ENCODE measurements at places on chromosomes 13 and 19.

- no peak for DNase-seq
Measured at GRCh38 chr19:54480051-54480450, 7.0 kb upstream of the CDC42EP5 start.

DNA sequence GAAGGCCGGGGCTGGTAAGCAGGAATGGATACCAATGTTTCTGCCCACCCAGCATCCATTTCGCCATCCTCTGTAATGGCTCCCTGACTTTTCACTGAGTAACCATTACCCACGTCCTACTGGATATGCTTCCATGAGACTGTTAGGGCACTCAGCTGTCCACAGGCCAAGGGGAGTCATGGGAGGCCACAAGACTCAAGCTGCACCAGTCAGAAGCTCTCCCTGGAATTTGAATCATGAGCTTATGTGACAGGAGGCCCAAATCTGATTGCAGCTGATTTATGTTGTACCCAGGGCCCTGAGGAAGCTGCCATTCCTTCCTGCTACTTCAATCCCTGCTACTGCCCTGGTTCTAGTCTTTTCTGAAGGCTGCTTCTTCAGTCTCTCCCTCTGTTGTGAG is 28.3 kb downstream of the DEDD2 start:
- no peak for DNase-seq

- no peak for DNase-seq
Measured at GRCh38 chr13:21016487-21016886, 44.9 kb downstream of the LATS2 start.

DNA sequence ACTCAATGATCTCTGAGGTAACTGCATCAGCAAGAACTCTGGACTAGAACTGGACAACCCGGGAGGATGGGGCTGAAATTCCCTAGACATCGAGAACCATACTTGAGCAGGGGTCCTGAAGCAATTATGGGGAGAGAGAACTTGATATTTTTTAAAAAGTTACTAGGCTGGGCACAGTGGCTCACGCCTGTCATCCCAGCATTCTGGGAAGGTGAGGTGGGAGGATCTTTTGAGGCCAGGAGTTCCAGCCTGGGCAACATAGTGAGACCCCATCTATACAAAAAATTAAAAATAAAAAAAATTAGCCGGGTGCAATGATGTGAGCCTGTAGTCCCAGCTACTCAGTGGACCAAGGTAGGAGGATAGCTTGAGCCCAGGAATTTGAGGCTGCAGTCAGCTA is 2.3 kb upstream of the DNAJB1 start:
- DNase-seq = no peak

DNA sequence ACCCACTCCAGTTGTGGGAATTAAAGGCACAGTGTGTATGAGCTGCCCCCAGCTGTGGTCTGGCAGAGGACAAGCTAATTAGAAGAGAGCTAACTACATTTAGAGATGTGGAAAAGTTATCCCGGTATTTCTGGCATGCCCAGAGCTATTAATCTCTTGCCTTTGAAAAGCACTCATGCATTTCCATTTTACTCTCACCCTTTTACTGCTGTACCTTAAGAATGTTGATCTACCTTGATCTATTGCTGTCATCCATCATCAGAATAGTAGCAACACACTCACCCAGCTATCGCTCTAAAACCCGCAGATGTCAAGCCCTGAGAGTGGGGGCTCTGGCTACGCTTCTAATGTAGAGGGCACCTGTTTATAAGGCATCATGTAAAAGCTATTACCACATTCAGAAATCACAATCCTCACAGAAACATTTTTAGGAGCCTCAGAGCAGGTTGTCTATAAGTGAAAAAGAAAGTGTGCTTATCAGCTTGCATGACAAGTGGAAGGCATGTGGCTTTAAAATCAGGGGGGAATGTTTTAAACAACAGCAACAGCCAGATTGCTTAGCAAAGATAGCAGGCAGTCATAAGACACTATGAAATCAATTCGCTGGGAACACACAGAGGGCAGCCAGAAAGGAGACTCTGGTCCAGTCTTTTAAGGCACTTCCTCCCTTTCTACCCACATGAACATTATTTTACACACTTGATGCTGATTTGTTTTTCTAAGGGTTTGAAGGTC is 224.2 kb upstream of the IRS2 start:
- DNase-seq = peak; percentile 62

DNA sequence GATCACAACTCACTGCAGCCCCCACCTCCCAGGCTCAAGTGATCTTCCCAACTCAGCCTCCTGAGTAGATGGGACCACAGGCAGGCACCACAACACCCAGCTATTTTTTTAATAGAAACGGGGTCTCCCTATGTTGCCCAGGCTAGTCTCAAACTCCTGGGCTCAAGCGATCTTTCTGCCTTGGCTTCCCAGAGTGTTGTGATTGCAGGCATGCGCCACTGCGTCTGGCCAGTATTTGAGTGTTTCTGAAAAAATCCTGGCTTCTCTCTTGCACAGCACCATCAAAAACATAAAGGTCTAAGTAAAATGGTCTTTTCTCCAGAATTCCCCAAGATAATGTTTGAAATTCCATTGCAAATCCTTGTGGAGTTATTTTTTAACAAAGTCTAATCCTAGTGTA is 47.8 kb downstream of the ELF1 start:
- DNase-seq = no peak

- DNase-seq = peak; percentile 86
Measured at GRCh38 chr19:10027158-10027997, 14.1 kb downstream of the RDH8 start.

GRCh38 chr19:38686530-38686888 is 39.1 kb downstream of the ACTN4 start:
- no peak for DNase-seq

DNA sequence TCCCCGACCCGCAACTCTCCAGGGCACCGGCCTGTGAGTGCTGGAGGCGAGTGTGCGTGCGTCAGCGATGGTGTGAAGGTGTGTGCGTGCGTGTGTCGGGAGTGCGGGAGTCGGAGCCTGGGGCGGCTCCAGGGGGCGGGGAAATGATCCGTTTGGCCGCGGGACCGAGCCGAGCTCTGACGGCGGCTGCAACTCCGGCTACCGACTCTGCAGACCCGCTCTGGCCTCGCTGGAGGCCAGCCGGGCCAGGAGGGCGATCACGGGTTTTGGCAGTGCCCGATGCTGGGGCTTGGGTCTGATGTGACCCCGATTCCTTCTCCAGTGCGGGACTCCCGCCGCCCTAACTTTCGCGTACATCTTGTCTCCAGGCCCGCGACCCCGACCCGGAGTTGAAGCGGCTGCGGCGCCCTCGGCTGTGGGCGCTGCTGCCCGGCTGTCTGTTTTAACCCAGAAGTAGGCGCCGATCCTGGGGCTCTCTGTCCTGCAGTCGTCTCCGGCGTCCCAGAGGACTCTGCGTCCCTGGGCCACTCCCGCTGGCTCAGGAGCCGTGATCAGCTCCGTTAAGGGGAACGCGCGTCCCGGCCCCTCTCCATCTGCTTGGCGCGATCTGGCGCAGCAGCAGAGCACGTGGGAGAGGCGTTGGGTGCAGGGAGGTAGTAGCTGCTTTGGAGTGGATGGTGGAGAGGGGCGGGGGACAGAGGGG is 1.2 kb downstream of the CHST8 start:
- no peak for DNase-seq

- no peak for DNase-seq
Measured at GRCh38 chr13:87814403-87814802, 143.2 kb downstream of the SLITRK5 start.

- no peak for DNase-seq
Measured at GRCh38 chr13:80050252-80050651, 290.7 kb downstream of the SPRY2 start.

- peak; percentile 40 for DNase-seq
Measured at GRCh38 chr13:49441846-49442245, 2.0 kb downstream of the CAB39L start.

- DNase-seq = no peak
Measured at GRCh38 chr19:867301-867793, 7.9 kb downstream of the CFD start.

GRCh38 chr13:19794631-19795030 is 11.9 kb upstream of the PSPC1 start:
- no peak for DNase-seq

DNA sequence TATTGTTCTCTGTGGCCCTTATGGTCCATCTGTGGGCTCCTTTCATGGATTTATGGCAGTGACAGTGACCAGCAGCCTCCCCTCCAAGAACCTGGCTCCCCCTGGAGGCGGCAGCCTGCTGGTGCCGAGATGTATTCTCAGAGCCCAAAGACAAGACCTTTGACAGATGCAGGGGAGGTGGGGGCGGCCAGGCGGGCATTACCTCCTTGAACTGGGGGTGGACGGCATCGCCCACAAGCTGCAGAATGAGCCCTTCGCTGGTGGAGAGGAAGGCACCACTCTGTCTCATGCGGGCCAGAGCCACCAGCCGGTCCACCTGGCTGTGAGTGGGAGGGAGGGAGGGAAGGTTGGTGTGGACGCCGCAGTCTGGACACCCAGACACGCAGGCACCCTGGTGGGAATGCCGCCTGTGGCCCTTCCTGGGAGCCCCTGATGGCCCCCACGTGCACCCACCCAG is 6.6 kb downstream of the ISOC2 start:
- peak; percentile 48 for DNase-seq

GRCh38 chr19:5238700-5239099 is 101.9 kb downstream of the PTPRS start:
- no peak for DNase-seq

- DNase-seq = no peak
Measured at GRCh38 chr19:1615156-1615765, 10.0 kb upstream of the UQCR11 start.

- DNase-seq = no peak
Measured at GRCh38 chr13:37365496-37365895, 233.1 kb downstream of the POSTN start.

DNA sequence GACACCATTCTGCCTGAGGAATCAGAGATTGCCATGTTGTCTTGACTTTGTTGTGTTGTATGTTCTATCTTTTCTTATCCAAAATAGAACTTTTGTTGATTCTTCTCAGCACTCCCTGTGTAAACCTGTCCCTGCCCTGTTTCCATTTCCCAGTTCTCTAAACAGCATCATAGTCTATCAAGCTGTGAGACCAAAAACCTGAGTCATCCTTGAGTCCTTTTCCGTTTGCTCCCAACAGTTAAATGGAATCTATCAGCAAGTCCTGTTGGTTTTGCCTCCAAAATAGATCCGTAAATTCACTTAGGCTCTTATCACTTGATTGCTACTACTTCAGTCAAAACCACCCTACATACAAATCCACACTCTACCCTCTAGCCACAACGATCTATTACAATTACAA is 667.1 kb downstream of the PCDH9 start:
- DNase-seq = no peak

GRCh38 chr13:30124131-30124768 is 183.1 kb downstream of the KATNAL1 start:
- DNase-seq = no peak

DNA sequence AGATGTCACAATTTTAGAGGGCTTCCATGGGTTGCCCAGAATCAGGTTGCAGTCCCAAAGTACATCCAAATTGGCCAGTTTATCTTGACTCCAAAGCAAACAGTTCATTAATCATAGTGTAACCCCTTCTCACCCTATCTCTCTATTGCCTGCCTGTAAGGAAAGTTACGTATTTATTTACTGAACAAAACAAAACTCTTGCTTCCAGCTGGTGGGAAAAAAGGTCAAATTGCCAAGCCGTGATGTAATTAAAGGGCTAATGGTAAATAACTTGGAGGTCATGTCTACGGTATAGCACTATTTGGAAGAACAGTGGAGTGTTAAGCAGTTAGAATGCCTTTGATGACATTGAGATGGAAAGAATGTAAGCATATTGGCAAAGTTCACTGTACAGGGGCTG is 214.0 kb downstream of the DLEU7 start:
- peak; percentile 67 for DNase-seq

- DNase-seq = peak; percentile 45
Measured at GRCh38 chr19:12995596-12996405, 526 bp downstream of the NFIX start.

DNA sequence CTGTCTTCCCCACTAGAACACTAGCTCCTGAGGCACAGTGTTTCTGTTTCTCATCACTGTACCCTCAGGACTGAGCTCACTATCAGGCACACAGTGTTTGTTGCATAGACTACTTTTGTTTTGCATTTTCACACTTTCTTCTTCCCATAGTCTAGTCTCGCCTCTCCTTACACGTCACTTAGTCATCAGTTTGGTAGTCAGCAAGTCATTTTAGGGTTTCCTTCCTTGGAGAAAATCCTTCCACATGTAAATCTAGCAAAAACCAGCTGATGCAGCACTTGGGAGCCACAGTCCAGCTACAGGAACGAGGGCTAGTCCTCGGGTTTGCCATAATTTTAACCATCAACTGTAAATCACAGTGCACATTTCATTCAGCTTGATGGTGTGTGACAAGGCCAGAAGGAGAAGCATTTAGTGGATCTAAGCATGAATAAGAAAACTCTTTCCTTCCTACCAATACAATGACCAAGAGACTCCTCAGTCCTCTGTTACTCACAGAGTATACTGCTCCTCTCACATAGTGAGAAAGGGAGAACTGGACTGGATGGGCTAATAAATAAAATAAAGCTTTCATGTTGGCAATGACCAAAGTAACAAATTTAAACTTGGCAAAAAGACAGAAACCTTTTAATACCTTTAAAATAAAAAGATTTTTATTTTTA is 221.0 kb downstream of the KLF12 start:
- peak; percentile 82 for DNase-seq

DNA sequence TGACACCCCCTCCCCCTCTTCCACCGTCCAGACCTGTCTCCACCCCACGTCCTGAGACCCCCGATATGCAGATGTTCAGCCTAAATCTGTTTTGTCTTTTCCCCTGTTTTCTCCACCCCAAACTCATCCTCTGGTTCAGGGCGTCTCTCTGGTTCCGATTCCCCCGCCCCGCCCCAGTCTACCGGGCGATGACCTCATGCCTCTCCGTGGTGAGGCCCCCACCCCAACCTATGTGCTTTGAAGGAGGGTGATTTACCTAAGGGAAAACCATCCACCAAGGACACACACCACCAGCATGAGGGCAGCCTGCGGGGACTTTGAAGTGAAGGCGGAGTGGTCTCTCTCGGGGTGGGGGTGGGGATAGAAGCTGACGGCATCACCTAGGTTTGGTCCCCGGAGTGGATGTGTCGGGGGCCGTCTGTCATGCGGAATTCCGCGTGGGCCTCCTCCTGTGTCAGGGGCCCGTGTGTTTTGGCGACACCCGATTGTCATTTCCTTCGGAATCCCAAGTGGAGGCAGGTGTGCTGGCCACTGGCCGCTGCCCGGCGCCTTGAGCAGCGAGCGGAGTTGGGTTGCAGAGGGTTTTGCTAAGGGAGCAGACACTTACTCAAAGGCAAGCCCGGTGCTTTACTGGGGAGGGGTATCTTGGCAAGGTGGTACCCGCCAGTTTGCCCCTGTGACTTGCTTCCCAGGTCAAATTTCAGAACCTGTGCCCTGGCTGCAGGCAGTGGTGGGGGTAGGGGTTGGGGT is 1.4 kb downstream of the FZR1 start:
- DNase-seq = peak; percentile 40

DNA sequence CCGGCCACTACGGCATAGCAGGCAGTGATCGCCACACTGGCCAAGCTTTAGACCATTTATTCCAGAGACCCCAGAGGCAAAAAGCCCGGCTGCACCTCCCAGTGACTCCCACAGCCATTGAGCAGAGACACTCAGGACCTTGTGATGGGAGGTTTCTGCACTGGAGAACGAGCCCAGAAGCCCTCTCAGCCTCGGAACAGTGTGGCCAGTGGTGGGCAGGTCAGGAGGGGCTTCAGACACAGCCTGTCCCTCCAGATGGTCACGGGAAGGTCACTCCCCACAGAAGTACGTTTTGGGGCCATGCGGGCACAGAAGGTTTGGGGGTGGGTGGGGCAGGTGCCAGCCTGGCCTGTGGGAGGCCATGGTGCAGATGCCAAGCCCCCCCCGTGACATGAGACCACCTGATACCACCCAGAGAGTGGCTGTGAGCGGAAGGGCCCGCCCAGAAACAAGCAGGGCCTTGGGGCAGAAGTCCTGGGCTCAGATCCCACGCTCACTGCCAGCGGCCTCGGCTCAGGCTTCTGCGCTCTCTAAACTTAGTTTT is 599 bp upstream of the F10 start:
- DNase-seq = no peak

All from mesenchymal stem cell (in vitro differentiated cells and primary cell).